ENCODE measurements at places on chromosomes 1 and 21.
A peak's percentile ranks its signal among the peaks of the same experiment; 100 is the strongest.

DNA sequence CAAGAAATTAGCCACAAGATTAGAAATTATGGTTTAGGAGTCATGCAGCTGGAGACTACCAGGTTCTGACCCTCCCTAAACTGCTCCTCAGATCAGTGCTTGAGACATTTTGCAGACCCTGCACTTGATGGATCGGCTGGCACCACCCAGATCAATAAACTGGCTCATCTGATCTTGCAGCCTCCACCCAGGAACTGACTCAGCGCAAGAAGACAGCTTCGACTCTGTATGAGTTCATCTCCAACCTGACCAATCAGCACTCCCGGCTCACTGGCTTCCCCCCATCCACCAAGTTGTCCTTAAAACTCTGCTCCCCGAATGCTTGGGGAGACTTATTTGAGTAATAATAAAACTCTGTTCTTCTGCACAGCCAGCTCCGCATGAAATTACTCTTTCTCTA is 40.0 kb downstream of the L1TD1 start:
- DNase-seq = no peak

DNA sequence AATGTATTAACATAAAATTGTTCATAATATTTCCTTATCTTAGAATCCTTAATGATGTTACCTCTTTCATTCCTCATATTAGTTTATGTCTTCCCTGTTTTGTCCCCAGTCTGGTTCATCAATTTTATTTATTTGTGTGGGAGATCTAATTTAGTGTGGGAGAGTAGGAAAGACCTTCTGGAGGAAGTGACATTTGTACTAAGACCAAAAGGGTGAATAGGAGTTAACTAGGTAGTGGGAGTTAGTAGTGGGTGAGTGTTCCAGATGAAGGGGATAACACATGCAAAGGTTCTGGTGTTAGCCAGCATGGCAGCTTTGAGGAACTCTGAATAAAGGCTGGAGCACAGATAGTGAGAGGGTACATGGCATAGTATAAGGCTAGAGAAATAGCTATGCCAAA is 21.4 kb downstream of the RASAL2 start:
- no peak for DNase-seq

DNA sequence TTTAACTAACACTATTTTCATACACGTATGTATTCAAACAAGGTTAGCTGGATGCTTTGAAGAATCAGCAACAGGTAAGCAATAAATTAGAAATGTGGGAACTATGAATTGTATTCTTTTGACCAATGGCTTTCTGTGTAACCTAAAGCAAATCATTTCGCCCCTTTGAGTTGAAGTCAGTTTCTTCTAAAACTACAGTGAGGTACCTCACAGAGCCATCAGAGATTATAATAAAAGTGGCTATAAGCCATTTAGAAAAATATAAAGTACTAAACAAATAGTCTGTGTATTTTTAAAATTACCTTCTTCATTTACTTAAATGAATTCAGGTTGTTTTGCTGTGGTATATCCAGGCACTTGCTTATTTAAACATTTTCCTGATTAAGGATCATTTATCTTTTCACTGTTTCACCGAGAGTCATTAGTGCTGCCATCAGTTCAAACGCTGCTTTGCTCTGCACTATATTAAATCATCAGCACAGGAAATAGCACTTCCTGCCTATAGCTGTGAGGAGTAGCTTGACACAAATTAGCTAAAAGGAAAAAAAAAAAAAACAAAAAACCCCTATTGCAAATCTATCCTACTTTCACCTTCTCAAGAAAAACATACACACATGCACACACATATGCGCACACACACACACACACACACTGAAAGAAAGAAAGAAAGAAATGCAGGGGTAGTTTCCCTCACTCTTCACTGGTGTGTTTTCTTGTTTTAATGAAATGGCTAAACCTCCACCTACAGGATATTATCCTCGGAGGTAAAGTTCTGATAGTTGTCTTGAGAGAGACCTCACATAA is 39.8 kb upstream of the C1orf105 start:
- DNase-seq = peak; percentile 9

DNA sequence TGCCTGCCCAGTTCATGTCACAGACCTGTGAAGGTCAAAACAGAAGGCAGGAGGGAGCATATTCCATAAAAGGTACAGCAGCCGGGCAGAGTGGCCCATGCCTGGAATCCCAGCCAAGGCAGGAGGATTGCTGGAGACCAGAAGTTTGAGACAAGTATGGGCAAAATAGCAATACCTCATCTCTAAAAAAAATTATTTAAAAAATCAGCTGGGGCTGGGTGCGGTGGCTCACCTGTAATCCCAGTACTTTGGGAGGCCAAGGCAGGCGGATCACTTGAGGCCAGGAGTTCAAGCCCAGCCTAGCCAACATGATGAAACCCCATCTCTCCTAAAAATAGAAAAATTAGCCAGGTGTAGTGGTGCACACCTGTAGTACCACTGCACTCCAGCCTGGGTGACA is 64.5 kb downstream of the RUNX3 start:
- DNase-seq = no peak

DNA sequence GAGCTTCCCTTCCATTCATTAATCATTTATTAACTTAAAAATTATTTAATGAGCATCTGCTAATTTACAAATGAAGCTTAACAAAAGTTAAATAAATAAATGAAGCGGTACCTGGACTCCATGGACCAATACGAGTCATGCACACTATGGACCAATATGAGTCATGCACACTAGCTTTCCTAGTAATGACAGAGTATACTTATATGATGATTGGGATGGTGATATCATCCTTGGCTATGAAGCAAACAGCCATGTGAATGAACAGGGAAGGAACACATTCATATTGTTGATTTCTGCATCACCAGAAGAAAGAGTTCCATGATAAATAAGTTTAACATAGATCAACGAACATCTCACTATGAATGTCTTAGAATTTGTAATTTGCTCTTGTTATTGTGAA is 109.9 kb downstream of the SPAG17 start:
- DNase-seq = no peak

DNA sequence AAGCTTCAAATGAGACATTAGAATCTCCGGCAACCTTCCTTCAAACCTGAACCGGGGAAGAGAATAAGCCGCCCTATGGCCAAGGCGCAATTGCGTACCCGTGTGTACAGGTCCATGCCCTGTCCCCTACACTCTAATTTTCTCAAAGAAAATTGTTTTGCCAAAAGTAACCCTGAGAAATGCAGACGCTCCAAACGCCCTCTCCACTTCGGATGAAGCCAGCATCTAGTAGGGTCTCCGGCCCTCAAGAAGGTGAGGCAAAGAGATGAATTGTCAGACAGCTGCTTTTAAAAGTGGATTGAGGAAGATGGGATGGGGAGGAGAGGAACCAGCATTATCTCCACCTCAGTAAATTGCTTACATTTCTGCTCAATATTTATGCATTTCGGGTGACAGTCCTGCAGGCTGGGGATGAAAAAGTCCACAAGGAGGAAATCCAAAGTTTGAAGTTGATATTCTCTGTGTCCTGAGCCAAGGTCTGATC is 630 bp upstream of the LHX9 start:
- no peak for DNase-seq

DNA sequence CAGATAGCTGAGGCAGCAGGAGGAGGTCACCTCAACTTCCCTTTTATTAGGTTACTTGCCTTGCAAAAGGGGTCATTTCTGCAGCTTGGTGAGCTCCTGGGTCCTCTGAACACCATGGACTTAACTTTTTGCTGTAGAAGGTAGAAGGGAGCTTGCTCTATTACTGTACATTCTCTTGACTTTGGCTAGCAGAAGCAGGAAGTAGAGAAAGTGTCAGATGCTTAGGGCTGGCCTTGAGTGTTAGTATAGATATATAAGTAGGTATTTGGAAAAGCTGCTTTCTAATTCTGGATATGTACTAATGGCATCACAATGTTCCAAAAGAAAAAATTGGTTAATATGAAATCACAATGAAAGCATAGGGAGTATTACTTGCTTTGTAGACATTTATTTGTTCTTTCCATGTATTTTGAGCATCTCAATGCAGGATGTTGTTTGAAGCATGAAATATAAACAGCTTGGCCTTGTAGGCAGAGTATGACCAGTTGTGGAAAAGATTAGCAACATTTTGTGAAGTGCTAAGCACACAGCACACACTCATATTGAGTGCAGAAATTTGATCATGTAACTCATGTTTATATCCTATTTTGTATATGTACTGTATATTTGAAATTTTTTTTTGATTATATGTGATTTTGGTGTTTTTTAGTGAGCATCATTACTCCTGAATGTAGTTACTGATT is 108.8 kb downstream of the DYRK1A start:
- DNase-seq = no peak

DNA sequence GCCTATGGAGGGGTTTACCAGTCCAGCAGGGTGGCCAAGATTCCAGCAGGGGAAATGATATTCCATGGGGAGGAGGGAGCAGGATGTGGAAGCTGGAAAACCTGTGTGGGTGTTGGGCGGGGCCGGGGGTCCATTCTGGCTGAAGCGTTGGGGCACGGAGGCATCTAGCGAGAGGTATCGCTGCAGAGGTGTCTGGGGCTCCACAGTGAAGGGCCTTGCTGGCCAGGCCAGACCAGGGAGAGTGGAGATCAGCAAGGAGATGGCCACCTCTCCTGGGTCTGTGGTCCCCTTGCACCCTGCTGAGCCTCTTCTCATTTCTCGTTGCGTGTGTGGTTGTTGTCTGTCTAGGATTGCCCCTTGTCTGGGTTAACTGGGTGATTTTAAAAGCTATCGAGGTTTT is 6.2 kb downstream of the COQ8A start:
- no peak for DNase-seq

- no peak for DNase-seq
Measured at GRCh38 chr1:96710708-96711477, 10.7 kb upstream of the PTBP2 start.

GRCh38 chr1:21914880-21915640 is 22.1 kb downstream of the HSPG2 start:
- DNase-seq = no peak

DNA sequence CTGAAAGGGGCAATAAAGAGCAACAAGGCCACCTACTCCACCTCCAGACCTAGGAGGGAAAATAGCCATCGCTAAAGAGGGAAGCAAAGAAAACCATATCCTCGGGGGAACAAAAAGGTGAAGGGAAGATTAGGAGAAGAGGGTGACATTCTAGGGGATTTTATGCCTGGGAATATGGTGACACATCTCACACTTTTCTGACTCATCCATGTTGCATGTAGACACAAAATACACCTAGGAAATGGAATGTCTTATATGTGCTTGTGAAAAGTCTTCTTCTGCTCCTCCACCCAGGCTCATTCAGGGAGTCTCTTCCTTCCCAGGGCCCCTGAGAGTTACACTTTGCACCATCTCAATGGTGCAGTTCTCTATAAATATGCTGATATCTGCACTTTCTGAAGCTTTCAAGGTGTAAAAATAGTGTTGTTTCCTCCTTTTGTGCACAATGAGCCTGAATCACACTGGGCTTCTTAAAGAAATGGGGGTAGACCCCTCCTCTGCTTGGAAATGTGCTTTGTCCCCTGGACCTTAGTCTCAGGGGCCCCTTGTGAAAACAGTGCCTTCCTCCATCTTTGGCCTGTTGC is 195.9 kb downstream of the CYYR1 start:
- DNase-seq = no peak

GRCh38 chr1:208979776-208980175 is 603.7 kb upstream of the CAMK1G start:
- no peak for DNase-seq

DNA sequence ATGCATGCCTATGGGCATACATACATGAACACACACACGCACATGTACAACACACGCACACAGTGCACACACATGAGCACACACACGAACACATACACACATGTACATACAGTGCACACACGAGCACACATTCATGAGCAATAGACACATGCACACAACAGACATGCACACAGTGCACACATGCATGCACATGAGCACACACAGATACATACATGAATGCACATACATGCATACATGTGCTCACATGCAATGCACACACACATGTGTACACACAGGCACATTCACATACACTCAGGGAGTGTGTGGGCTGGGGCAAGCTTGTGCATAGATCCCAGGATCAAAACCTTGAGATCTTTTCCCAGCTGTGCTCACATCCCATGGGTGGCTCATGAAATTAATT is 18.9 kb downstream of the CRYAA start:
- DNase-seq = no peak

DNA sequence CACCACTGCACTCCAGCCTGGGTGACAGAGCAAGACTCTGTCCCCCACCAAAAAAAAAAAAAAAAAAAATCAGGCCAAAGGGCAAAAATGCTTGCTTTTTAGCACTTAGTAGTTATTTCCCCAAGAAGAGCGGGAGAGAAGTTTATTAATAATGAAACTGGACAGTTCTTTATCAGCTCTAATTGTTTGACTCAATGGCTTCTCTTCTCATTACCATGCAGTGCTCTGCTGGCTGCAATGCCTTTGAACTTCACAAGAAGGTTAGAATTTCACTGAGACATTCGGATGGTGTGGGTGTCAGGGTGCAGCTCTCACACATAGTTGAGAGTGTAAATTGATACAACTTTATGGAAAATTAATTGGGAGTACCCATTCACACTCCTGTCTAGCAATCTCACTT is 63.7 kb downstream of the EDARADD start:
- no peak for DNase-seq

GRCh38 chr1:25787760-25788166 is 12.2 kb upstream of the SELENON start:
- no peak for DNase-seq

DNA sequence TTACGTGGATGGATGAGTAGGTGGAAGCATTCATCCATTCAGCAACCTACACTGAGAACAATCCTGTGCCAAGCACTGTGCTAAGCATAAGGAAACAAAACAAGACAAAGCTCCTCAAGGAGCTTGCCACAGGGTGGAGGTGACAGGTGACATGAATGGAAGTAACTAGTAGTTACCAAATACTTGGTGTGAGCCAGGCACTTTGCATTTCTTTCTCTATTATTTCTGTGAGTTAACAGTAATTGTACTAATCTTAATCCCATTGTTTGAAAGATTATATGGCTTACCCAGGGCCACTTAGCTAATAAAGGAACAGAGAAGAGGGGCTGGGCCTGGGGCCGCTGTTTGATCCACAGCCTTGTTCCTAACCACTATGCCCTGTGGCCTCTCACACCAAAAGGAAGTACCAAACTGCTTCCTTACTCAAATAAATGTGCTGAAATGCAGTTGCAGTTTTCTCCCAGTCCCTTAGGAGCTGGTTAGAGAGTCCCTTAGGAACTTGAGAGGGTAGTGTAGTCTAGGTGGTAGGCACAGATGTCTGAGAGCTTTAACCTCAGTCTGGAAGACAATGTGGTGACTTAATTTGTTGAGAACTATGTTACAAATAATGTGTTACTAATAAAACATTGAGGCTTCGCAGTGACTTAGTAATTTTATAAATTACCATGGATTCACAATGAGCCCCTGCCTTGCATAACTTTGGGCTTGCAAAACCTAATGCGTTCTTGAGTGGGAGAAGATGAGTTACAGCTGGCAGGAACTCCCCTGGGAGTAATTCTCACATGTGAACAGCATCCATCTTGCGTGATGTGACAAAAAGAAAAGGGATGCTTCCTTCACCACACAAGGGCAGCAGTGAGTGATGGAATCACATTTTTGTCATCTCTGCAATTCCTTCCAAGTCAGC is 69.8 kb downstream of the MPZL1 start:
- no peak for DNase-seq
